Kidney capillary endothelial cell (primary cell): ENCODE measurements at places on chromosomes 13 and 19.

GRCh38 chr13:74966275-74966674, 515.7 kb downstream of the TBC1D4 start:
- DNase-seq, result no peak

DNA sequence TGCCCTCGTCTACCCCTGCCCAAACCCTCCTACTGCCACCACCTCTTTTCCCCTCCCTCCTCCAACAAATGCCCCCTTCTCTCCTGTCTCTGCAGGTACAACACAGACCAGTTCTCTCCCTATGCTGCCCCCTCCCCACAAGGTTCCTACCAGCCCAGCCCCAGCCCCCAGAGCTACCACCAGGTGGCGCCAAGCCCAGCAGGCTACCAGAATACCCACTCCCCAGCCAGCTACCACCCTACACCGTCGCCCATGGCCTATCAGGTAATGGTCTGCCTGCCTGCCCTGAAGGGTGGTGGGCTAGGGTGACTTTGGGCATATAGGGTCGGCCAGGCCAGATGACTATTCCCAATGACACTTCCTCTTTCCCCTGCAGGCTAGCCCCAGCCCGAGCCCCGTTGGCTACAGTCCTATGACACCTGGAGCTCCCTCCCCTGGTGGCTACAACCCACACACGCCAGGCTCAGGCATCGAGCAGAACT, 6.5 kb upstream of the TIMM50 start:
- DNase-seq, result peak; percentile 21

DNA sequence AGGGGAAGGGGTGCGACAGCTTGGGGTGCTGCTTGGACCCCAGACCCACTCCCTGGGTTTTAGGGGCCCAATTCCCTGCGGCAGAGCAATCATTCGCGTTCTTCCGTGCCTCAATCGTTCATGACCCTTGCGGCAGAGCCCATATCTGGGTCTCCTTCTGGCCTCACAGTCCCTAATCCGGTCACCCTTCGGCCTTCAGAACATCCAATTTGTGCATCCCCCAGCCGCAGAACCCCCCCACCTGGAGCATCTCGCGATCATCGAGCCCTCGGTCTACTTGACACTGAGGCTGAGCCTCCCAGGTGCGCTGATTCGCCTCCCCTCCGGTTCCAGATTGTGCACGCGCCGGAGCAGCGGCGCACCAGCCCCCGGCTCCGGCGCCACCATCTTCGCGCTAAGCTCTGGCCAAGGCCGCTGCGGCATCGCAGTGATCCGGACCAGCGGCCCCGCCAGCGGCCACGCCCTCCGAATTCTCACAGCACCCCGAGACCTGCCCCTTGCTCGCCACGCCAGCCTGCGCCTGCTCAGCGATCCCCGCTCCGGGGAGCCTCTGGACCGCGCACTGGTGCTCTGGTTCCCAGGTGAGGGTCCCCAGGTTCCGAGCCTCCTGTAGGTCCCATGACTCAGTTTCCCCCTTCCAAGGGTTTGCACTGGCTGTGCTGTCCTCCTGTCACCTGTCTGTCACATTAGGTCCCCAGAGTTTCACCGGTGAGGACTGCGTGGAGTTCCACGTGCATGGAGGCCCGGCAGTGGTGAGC, 501 bp downstream of the GTPBP3 start:
- no peak for DNase-seq

GRCh38 chr13:80590551-80590950, 249.6 kb upstream of the SPRY2 start:
- no peak for DNase-seq

- DNase-seq, result no peak
Observed at GRCh38 chr13:110136660-110137585, 170.0 kb downstream of the COL4A1 start.

DNA sequence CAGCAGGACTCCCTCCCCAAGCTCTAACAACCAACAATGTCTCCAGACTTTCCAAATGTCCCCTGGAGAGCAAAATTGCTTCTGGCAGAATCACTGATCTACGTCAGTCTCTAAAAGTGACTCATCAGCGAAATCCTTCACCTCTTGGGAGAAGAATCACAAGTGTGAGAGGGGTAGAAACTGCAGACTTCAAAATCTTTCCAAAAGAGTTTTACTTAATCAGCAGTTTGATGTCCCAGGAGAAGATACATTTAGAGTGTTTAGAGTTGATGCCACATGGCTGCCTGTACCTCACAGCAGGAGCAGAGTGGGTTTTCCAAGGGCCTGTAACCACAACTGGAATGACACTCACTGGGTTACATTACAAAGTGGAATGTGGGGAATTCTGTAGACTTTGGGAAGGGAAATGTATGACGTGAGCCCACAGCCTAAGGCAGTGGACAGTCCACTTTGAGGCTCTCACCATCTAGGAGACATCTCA, 6.2 kb upstream of the CEACAM5 start:
- DNase-seq, result no peak

DNA sequence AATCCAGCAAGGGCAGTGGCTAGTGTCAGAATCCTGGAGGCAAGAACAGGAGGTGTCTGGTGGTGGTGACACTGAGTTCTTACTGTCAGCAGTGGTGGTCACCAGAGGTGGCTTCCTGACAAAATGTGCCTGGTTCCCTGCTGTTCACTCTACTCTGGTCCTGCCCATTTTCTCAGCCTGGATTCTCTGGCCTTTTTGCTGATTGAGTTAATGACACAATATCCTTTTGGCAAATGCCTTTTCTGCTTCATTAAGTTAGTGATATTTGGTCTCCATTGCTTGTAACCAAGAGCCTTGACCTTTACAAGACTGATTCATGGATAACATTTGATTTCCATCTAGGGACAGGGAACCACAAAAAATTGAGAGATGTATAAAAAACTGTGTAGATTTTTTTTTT, 51.1 kb downstream of the RFC3 start:
- no peak for DNase-seq

GRCh38 chr13:108225440-108225839, 7.2 kb downstream of the ABHD13 start:
- no peak for DNase-seq

GRCh38 chr19:2188708-2189385, 25.1 kb downstream of the DOT1L start:
- no peak for DNase-seq

- peak; percentile 76 for DNase-seq
Observed at GRCh38 chr19:47227352-47228167, 3.4 kb downstream of the BBC3 start.

DNA sequence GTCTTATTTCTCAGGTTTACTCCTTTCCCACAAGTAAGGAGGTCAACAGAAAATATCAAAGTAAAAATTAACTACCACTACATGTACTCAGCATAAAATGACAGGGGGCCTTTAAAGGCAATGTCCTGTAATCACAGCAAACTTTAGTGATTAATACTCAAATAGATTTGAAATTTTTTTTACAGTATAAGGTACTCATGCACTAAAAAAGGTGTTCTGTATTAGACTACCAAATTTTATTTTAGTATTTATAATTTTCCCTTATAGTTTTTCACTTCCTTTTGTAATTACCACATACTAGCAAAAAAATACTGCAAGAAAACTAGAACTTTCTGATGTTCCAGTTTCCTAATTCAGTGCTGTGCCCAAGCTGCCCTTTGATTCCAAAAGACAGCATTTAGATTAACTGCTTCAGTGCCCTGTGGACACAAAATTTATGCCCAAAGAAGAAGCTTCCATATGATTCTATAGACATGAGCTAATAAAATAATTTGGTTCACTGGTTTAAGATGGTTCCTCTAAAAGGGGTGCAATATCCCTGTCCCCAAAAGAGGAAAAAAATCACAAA, 70.6 kb downstream of the KLF12 start:
- no peak for DNase-seq

- no peak for DNase-seq
Observed at GRCh38 chr19:30235946-30236345, 136.2 kb upstream of the ZNF536 start.

DNA sequence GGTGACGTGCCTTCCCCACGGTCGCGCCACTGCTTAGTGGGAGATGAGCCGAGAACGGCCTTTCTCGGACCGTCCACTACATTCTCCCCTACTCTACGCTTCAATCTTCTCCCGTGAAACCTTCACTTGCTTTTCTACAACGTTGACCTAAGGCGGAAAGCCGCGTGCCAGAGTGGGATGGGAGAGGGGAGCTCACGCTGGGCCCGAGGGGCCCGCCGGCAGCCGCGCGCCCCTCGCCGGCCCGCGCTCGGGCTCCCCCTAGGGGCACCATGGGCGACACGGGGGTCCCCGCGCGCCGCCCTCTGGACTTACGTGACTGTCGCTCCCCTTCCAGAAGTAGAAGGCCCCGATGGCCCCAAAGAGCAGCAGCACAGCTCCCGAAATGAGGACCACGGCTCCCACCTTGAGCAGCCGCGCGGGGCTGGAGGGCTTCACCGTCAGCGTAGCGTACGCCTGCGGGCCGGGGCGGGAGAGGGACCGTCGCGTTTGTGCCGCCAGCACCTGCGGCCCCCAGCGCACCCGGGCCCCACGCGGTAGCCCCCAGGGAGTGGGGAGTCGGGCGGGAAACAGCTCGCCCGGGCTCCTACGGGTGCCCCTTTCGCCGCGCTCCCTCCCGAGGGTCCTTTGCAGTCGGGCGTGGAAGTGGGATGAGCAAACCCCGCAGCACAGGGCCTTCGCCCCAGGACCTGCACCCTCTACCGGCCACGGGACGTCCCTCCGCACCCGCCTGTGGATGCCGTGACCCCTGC, 727 bp downstream of the CNMD start:
- DNase-seq, result no peak

DNA sequence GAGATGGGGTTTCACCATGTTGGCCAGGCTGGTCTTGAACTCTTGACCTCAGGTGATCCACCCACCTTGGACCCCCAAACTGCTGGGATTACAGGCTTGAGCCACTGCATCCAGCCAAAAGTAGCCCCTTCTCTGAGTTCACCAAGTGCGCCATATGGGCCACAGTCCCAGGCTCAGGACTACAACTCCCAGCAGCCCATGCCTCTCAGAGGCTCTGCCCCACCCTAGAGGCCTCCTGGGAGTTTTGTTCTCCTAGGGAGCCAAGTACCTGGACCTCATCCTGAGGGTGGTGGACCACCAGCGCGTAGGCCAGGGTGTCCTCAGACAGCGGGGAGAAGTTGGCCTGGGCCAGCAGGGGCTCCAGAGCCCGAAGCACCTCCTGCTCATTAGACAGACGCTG, 18.8 kb downstream of the TMEM143 start:
- DNase-seq, result no peak

- peak; percentile 7 for DNase-seq
Observed at GRCh38 chr13:38417241-38417640, 67.6 kb downstream of the UFM1 start.

- no peak for DNase-seq
Observed at GRCh38 chr13:31111136-31111535, 50.6 kb downstream of the HSPH1 start.

DNA sequence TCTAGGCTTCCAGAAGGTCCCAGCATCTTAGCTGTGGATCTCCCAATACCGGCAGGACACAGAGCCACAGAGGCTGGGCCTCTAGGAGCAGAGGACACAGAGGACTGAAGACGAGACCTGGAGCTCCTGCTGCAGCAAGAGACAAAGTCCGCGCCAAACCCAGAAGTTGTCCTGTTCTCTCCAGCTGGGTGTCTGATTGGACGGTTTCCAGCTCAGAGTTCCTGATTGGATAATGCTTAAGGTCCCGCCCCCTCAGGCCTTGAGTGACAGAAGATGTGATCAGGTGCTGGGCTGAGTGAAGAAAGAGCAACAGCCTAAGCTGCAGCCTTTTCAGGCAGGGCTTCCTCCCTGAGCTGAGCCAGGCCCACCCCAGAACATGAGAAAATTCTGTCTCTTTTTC, 59.9 kb upstream of the ZNF85 start:
- DNase-seq, result no peak

DNA sequence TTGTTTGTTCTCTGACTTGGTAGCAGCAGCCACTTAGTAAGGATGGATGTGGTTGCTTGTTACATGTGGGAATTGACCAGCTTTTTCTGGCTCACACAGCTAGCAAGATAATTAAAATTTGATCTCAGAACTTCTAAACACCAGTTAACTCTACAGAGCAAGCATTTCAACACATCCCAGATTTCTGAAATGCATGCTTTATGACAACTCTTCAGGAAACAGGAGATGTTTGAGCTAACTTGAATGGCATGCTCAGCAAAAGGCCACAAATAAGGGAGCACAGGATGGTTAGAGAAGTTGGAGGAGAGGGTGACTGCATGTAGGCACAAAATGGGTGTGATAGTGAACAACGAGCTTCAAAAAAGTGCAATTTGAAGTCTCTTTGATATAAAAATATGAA, 167.1 kb upstream of the SPRY2 start:
- DNase-seq, result no peak

- DNase-seq, result no peak
Observed at GRCh38 chr19:5213667-5214066, 126.9 kb downstream of the PTPRS start.

DNA sequence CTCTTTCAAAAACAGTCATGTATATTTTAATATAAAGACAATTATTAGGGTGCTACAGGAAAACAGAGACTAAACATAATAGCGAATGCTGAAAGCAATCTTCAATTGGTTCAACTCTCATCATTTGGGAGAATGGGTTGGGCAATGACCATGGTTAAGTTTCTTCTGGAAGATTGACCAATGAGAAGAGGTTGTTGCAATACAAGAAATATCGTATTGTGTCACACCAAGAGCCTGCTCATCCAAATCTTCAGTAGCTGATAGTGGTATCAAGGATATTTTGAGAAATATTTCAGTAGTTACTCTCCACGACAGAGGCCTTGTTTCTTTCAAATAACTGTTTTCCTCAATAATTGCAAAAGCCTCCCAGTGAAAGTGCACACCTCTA, 83.0 kb upstream of the FNDC3A start:
- no peak for DNase-seq

DNA sequence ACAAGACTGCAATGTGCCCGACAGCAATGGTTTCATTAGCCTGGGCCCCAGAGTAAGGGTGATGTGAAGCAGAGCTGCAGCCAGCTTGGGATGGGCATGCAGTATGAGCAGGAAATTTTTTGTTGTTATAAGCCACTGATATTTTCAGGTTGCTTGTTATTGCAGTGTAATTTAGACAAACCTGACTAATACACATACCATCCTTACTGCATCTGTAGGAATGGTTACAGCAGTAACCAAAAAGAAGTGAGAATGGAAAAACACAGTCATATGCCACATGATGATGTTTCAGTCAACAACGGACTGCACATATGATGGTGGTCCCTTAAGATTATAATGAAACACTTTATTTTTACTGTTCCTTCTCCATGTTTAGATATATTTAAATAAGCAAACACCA, 8.6 kb upstream of the POMP start:
- DNase-seq, result no peak

GRCh38 chr13:32080328-32080744, 48.8 kb downstream of the FRY start:
- no peak for DNase-seq
